ENCODE measurements at places on chromosomes 2 and 18.

DNA sequence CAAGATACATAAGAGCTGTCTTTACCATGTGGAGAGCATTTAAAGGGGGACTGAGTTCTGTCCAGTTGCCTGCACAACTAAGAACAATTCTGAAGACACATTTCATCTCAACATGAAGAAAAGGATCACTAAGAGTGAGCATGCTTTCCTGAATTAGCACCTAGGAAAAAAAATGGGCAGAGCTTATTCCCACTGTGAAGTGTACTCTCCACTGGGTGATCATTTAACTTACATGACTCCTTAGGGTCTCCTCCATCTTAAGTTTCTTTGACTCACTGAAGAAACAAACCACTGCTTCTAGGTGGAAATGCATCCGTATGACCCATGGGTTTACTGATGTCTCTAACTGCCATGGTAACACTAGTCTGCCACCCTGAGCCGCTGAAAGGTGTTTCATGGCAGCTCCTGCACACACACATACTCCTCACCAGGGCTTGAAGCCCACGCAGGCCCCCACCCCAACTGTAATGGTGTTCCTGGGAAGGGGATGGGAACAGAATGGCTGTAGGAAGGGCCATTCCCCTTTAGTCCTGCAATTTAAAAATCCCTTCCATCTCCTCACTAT is 27.1 kb downstream of the HDLBP start:
- no peak for DNase-seq

- no peak for DNase-seq
Measured at GRCh38 chr2:130261970-130262760, 63.9 kb upstream of the TUBA3E start.

- DNase-seq = no peak
Measured at GRCh38 chr18:13253786-13254688, 35.5 kb downstream of the LDLRAD4 start.

DNA sequence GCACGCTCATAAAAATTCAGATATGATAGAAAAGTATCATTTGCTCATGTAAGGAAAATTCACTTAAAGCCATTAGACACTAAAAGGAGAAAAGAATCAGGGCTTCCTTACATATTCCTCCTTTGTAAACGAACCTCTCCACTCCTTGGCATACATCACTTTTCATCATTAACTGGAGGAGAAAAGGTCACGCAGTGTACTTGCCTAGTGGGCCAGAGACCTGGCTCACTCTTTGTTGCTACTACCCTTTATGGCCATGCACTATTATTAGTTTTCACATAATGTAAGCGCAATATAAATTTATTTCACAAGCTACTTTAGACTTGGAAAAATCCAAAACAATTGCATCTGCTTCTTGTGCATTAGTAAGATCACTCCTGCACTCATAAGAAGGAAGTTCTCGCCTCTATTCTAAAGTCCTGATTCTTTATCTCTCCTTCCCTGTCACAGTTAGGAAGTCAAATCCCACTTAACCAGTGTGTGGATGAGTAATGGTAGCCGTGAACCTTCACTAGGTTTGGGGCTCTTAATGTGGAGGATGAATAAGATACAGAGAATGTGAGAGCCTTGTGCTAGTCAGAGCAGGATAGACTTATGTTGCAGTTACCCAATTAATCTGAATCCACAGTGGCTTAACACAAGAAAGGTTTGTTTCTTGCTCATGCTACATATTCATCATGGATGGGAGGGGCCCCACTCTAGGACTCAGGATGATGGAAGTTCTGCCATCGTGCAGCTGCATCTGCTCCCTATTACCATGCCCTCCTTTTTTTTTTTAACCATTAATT is 115.0 kb upstream of the GLS start:
- DNase-seq = no peak

DNA sequence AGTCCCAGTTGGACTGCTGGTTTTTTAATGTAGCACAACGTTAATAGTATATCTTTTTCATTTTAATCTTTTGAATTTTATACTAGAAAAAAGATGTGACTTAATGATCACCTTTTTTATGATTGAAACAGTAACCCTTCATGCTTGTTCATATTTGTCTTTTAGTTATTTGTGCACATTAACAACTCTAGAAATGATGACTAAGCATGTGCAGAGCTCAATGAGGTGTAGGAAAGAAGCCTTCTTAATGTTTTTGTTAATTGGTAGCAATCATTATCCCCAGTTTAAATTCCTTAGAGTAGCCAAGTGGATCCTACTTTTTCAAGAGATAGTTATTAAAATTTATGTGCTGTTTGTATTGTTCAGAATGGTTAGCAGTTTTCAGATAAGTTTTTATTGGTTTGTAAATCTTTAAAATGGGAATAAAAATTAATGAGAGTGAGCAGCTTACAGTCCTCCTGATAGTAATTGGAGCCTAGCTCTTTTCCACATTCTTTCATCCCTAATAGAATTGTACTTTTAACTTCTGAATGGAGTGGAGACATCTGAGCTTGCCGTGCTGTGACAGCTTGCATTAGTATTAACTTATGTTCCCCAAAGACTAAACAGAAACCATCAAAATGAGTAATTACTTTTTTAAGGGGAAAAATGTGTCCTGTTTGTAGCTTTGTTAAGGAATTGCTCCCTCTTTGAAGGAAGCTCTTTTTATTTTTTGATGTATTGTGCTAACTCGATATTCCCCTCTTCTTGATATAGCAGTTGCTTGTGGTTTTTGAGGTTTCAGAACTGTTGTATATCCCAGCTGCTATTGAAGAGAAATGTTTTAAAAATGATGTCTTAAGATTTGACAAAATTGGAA is 17.3 kb downstream of the PIK3C3 start:
- DNase-seq = no peak

DNA sequence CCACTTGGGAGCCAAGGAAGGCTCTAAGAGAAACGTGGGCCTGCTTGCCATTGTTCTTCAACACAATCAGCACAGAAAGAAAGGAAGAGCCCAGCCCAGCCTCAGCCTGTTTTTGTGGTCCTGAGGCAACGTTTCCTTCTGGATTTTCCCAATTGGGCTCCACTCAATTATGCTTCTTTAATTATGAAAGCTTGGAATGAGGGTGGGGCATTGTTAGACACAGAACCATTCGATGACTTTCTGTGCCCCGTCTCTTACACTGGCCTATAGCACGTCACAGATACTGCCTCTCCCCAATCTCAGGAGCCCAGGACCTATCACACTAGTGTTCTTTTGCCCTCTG is 207.4 kb downstream of the ZFP36L2 start:
- DNase-seq = no peak

DNA sequence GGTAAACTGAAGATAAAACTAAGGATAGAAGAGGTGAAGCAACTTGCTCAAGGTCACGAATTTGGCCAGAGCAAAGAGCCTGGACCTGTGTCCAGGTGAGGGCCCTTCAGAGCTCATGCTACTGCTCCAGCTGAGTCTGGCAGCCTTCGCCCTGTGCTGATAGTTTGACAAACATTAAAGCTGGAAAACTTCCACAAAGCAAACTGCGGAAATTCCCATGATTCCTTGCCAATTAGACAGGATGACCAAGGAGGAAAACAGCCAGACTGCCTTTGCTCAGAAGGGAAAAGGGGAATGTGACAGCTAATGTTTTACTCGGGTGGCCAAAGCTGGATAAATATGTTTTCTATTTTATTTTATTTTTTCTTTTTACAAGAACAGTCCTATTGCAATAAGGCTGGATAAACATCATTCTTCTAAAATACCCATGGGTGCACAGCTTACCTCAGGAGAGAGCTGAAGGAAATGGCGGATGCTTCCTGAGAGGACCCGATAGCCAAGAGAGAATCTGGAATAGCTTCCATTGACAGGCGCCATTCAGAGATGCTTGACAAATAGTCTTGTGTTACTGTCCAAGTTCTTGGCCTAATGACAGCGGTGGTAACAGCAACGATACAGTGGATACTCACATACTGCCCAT is 5.3 kb upstream of the CTAGE1 start:
- DNase-seq = no peak

- no peak for DNase-seq
Measured at GRCh38 chr2:156452971-156453370, 16.8 kb downstream of the GPD2 start.

GRCh38 chr2:10647886-10648605 is 41.7 kb downstream of the NOL10 start:
- DNase-seq = no peak

DNA sequence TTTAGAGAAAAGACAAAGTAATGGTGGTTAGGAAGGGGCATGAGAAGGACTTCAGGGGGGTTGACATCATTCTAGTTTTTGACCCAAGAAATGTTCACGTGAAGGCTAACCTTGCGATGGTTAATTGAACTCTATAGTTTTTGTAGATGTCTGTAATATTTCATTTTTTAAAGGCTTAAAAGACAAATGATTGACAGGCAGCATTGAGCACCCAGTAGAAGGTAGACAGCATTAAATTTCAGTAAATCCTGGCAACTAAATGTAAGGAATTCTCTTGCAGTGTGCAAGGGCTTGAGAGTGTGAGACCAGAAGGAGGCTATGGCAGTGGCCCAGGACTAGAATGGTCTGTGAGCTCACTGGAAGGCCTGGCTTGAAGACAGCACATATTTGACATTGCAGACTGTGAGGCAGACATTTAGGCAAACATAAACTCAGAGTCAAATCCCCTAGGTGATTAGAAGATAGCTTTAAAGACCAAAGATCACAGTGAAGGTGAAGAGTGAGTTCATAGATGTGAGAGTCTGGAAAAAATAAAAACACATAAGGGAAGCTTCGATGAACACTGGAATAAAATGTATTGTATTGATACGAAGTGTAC is 100.1 kb upstream of the MAP4K4 start:
- no peak for DNase-seq

DNA sequence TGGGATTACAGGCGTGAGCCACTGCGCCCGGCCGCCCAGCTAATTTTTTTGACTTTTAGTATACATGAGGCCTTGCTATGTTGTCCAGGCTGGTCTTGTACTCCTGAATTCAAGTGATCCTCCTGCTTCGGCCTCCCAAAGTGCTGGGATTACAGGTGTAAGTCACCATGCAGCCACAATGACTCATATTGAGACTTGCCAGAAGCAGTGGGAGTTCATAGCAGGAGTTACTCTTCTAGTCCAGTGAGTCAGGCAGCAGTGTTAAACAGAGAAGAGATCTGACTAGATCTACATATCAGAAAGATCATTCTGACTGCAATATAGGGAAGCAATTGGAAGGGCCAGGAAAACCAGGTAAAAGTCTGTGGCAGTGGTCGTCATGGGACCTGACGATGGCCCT is 1.5 kb upstream of the FLACC1 start:
- peak; percentile 26 for DNase-seq

- DNase-seq = peak; percentile 67
Measured at GRCh38 chr2:144183727-144184126, 336.2 kb downstream of the ZEB2 start.

- DNase-seq = no peak
Measured at GRCh38 chr2:171410101-171410500, 23.7 kb downstream of the METTL8 start.

GRCh38 chr2:24920809-24921441 is 888 bp upstream of the ADCY3 start:
- no peak for DNase-seq

DNA sequence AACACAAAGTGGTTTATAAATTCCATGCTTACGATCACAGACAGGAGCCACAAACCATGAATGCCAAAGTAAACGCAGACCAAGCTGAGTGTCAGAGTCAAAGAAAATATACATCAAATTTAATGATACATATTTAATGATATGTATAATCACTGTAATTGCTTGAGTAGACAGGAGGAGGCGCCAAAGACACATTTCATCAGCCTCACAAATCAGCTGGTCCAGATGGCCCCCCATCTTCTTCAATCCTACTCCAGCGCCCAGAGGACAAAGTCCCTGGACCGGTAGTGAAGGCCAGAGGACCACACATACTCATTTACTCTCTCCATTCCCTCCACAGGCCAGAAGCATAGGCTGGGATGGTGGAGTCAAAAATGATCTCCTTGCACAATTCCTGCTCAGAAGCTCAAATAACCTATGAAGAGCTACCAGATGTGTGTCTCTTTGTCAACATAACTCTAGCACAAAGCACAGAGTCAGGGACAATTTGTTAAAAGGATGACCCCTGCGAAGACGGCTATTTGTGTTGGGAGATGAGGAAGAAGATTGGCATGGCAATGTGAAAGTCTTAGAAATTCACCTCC is 149.3 kb upstream of the PGAP1 start:
- no peak for DNase-seq

GRCh38 chr2:216698895-216699294 is 3.5 kb upstream of the IGFBP5 start:
- DNase-seq = no peak

- DNase-seq = no peak
Measured at GRCh38 chr2:190156530-190157212, 94.1 kb upstream of the MSTN start.

- DNase-seq = no peak
Measured at GRCh38 chr2:48380989-48381625, 148.8 kb upstream of the STON1 start.

- DNase-seq = no peak
Measured at GRCh38 chr2:28436525-28437051, 43.9 kb downstream of the FOSL2 start.

- no peak for DNase-seq
Measured at GRCh38 chr2:184689638-184690037, 91.3 kb downstream of the ZNF804A start.

DNA sequence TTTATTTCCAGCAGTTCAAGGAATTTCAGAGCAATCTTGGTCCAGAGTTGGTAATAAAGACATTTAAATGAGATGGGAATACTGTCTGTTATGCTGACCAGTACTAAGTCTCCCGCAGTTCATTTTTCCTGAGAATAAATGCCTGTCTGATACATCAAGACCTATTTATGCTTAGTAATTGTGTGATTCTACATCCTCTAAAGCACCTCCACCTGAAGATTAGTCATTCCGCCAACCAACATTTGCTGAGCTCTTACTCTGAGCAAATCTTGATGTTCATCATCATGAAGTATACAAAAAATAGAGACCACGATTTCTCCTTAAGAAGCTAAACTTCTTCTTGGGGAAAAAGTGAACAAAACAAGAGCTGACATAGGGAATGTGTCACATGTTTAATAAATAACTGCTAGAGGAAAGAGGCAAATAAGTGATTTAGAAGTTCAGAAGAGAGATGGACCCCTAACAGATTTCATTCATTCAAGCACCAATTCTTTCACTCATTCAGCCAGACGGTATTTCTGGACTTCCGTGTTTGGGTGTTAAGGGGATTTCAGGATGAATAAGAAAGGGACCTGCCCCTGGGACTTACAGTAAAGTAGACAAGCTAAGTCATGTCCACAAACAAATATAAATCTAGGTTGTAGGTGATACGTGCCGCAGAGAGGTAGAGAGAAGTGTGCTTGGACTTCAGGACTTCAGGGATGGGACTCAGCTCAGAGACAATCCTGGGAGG is 34.2 kb upstream of the PPP4R1 start:
- no peak for DNase-seq
